ENCODE measurements at places on chromosomes 6 and 20. TPM values are rescaled to one million over a fixed set of nuclear protein-coding genes. Genes with fewer than 3 reads are reported as not detected.

DNA sequence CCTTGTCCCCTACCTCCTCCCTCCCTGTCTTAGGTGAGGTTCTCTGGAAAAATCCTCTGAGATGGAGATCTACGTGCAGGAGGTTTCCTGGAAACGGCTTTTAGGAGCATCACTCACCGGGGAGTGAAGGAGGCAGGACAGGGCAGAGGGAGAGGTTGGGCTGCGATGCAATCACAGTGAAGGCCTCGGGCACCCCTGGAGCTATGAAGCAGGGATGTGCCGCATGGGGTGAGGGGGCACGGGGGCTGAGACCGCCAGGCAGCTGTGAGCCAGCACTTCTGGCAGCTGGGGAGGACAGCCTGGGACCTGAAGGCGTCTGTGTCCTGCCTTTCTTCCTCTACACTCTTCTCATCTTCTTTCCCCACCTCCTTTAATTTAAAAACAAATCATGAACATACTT lies 12.9 kb upstream of the GLP1R start:
- DNase-seq, result no peak

BPIFA1 gene
- total RNA-seq, result not detected

GRCh38 chr6:2072453-2072852 lies 173.0 kb downstream of the GMDS start:
- no peak for DNase-seq

GRCh38 chr20:50837532-50838321 lies 42.9 kb downstream of the BCAS4 start:
- DNase-seq, result peak; percentile 27

DNA sequence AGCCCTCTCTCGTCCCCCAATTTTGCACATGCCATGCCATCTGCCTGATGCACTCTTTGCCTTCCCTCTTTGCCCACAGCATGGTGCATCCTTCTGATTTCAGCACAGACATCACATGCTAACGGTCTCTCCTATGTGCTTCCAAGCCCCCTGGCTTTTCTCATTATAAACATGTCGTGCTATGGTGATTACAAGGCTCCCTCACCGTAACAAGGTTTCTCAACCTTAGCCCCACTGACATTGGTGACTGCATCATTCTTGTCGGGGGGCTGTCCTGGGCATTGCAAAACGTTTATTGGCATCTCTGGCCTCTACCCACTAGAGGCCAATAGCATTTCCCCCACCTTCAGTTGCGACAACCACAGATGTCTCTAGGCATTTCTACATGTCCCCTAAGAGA lies 187.2 kb downstream of the TFAP2C start:
- no peak for DNase-seq

COL19A1 gene
- total RNA-seq, result 0.09 TPM

DEFB128 gene
- not detected for total RNA-seq

- DNase-seq, result no peak
Observed at GRCh38 chr6:41411961-41412360, 76.6 kb downstream of the NCR2 start.

- no peak for DNase-seq
Observed at GRCh38 chr6:17870300-17871188, 116.9 kb downstream of the KIF13A start.

GRCh38 chr20:34747479-34747878 lies 43.3 kb downstream of the TP53INP2 start:
- DNase-seq, result no peak

NMBR gene
- total RNA-seq, result not detected

APOM gene
- 4.7 TPM for total RNA-seq

DNA sequence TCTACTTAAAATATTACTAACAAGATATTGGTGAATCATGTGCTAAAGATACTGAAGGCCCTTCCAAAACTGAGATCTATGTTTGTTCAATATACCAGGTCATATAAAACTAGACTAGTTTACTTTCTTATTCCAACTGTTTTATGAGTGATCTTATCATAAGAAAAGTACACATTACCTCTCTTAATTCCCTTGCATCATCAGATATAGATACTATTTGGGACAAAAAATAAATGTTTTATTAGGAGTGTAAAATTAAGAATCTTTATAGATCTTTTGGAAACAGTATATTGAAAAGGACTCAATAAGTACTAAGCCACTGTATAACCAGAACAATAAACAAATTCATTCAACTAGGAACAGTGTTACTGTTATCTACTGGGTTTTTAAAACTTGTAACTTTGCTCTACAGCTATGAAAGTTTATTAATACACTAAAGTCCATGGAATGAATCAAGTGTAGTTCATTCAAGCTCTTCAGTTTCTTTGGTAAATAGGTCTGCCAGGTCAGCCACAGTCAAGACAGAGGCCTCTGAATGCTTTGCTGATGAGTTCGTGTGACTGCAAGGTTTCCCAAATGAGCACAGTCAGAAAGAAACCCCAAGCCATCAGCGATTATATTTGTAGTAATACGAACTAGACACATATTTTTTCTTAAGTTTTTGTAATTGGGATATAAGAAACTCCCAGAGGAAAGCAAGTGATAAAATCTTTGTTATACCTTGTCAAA lies 71.8 kb upstream of the FBXO30 start:
- DNase-seq, result no peak

DNA sequence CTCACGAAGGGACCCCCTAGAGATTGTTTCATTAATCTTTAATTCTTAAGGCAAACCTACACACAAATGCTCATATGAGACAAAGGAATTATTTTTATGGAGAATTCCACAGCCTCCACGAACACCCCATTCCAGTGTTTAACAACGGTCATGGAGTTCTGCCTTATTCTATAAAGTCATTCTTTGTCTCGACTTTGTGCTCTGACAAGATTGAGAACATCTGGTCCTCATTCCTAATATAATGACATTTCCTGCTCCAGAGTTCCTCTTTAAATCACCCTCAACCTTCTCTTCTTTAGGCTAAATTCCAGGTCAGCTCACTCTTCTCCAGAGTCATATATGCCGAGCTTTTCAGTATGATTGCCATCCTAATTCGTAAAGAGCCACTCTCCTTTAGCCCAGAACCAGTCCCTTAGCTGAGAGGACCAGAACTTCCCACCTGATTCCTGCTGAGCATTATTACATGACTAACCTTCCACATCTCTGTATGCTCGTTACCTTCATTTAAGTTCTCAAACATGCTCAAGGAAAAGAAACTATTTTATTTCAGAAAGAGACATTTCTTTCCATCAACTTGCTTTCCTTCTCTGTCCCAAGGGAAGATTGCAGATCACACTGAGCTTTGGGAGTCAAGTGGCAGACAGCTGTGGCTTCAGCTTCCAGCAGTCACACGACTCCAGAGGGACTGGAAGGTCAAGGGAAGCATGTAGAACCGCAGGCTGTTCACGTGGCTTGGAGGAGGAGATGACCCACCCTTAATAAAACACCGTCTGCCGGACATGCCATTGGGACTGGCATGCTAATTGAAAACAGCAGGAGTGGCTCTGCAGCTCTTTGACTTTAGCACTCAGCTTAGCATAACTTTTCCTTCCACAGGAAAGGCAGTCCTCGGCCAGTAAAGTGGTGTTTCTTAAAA lies 467.1 kb upstream of the HSF2 start:
- no peak for DNase-seq

C6orf141 gene
- 2.8 TPM for total RNA-seq

DNA sequence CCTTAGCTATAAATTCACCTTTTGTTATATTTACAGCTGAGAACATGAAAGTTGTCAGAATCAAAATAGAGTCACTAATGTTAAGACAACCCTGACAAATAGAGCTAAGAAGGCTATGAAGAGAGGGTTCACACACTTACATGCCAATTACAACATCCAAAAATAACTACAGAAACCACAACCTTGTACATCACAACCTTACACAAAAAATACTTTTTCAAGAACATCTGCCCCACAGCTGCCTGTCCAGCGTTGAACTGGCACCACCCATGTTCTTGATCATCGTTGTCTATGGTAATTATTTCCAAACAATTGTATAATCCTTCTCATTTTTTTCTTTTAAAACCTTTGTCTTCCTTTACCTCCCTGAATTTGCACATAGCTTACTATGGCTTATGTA lies 231.2 kb upstream of the FKBP1C start:
- no peak for DNase-seq

- DNase-seq, result no peak
Observed at GRCh38 chr6:11410539-11411307, 126.8 kb upstream of the TMEM170B start.

LRFN2 gene
- not detected for total RNA-seq

DNA sequence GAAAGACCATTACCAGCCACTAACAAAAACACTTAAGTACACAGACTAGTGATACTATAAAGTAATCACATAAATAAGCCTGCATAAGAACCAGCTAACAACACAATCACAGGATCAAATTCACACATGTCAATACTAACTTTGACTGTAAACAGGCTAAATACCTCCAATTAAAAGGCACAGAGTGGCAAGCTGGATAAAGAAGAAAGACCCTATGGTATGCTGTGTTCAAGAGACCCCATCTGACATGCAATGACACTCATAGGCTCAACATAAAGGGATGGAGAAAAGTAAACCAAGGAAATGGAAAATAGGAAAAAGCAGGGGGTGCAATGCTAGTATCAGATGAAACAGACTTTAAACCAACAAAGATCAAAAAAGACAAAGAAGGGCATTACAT lies 631.8 kb upstream of the NOX3 start:
- DNase-seq, result no peak

SLC22A1 gene
- total RNA-seq, result 0.75 TPM

FAM209A gene
- not detected for total RNA-seq

DNA sequence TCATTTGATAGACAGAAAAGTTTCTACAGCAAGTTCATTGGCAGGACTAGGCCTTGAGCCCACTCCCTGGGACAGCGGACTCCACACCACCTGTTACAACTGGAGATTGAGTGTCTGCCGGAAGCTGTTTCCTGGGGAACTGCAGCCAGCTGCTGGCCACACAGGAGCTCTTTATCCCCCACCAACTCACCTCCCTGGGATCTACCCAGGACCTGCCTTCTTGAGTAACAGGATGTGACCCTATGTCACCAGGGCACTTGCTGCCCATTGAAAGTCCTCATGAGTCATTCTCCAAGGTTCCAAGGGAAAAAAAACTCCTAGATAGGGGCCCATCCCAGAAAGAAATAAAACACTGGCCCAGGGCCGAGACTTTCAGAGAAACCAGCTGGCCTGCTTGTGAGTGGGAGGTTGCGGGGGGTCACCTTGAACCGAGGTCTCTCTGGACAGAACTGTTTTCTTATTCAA lies 37.4 kb upstream of the SLC9A8 start:
- no peak for DNase-seq

GRCh38 chr20:51531141-51531710 lies 11.3 kb downstream of the NFATC2 start:
- no peak for DNase-seq

- no peak for DNase-seq
Observed at GRCh38 chr20:4026093-4026601, 10.8 kb upstream of the RNF24 start.

MLIP gene
- 0.47 TPM for total RNA-seq

FAM83C gene
- not detected for total RNA-seq
